ENCODE measurements at places on chromosomes 11 and 22.

DNA sequence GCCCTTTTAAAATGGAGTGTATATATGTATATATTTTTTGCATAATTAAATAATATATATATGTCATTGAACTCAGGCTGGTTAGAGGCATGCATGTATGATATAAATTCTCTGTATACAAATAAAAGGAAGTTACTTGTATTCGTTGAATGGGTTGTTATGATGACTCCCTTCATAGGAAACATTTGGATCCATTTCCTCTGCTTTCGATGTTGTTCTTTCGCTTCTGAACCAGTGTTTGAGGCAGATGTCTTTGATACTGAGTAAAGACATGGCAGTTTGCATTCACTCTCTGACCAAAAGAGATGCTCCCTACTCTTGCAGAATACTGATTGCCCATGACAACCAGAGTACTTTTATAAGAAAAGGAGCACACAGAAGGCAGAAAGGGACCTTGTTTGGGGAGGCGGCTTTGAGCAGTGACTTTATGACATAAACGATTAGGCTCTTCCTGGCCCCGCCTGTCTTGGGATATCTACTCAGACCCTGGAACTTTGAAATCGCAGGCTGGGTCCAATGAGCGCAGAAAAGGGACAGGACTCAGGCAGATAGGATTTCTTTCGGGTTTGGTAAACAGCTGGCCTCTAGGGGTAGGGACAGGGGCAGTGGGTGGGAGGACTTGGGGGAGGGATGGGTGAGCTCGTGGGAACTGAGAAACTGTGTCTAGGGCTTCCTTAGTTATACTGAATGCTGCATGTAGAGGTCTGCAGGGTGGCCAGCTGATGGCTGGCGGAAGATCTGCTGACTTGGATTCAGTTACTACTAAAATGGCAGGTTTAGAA is 23.2 kb downstream of the TIMP3 start:
- DNase-seq = no peak

GRCh38 chr11:124052966-124053365 is 11.8 kb upstream of the OR10G7 start:
- DNase-seq = no peak

DNA sequence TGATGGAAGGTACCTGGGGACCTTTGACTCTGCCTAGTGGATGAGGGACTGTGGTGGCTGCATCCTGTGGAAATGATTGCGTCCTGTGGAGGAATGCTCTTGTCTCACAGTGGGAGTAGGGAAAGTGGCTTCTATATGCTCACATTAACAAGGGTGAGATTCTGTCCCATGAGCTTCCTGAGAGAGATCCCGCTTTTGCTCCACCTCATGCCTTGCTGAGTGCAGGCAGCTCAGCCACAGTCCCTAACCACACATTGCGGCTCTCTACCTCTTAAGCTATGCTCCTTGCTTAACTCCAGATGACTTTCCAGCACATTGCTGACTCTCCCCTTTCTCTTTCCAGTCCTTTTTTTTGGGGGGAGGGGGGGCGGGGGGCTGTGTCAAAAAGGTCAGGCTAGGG is 45.0 kb downstream of the TEAD1 start:
- no peak for DNase-seq

DNA sequence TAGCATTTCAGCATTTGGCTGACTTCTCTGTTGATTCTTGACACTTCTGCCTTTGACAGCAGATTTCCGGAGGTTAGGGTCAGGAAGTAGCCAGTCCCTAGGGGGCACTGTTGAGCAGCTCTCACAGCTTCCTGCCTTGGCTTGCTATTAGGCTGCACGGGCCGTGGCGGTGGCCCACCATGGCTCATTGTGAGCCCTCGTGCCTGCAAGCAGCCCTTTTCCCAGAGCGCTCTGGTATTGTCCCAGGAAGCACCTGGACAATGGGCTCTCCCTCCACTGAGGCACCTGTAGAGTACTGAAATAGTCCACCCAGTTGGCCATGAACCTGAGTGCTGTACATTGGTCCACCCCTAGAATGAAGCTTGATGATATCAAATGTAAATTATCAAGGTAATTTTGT is 100.2 kb upstream of the GAL start:
- peak; percentile 3 for DNase-seq

DNA sequence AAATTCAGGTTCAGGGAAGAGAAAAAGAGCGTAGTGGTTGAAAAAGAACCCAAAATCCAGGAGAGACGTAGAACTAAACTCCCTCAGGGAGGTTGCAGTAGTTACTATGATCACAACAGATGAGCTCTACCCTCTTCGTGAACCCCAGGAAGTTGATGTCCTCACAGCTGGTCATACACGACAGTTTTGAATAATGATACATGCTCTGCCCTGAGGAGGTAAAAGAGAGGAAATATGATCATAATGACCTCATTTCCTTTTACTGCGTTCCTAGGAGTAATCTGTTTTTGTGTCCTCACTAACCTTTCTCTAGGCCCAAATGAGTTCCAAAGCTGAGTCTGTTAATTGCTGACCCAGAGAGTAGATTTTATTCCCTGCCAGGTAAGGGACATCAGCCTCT is 1.3 kb downstream of the PATE2 start:
- DNase-seq = no peak

DNA sequence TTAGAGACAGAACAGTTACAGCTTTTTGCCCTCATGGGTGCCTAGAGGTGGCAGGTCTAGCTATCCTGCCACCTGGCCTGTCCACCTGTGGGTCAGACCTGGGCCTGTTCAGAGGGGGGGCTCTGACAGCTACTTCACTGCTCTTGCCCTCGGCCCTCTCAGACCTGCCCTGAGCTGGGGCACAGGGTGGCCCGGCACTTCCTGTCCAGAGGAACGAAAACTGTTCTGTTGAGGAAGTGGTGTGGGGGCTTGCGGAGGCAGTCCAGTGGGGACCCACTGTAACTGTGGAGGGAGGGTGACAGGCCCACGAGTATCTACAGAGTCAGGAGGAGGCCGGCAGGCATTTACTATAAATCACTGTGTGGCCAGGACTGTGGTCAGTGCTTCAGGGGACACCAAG is 16.2 kb downstream of the TESMIN start:
- peak; percentile 11 for DNase-seq

DNA sequence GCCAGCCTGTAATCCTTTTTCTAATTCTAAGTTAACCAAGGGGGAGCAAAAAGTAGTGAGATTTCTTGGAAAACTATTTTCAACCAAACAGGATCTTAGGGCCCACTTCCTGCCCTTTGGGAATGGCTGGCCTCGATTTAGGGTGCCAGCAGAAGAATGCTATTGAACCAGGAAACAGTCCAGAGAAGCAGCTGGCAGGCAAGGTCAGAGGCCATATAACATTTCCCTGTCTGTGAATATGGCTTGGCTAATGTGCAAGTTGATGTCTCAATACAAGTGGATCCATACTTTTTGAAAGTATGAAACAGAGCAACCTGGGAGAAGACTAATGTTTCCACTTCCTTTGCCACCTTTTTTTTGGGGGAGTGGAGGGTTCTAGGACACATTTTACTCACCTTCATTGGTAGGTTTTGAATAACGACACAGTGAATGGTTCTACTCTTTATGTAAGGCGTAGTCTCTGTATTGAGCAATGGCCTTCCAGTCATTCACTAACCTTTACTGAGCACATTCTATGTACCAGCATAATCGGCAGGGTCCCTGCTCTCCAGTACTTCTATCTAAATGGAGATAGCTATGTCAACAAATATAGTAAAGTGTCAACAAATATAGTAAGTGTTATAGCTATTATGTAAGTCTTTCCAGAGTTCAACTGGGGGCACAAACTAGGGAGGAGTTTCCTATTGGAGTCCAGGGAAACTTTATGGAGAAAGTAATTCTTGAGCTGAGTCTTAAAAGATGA is 34.2 kb upstream of the RRM1 start:
- no peak for DNase-seq

DNA sequence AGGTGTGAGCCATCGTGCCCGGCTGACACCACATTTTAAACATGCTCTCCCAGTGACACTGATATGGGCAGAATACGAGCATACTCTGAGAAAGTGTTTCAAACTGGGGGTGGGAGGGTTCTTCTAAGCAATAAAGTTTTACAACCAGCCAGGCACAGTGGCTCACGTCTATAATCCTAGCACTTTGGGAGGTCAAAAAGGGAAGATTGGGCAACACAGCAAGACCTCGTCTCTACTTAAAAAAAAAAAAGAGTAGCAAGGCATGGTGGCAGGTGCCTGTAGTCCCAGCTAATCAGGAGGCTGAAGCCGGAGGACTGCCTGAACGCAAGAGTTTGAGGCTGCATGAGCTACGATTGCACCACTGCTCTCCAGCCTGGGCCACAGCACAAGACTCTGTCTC is 2.2 kb downstream of the GANAB start:
- no peak for DNase-seq

- no peak for DNase-seq
Measured at GRCh38 chr22:39395936-39396796, 3.4 kb upstream of the TAB1 start.

- DNase-seq = no peak
Measured at GRCh38 chr11:2300290-2300935, 1.3 kb downstream of the C11orf21 start.

DNA sequence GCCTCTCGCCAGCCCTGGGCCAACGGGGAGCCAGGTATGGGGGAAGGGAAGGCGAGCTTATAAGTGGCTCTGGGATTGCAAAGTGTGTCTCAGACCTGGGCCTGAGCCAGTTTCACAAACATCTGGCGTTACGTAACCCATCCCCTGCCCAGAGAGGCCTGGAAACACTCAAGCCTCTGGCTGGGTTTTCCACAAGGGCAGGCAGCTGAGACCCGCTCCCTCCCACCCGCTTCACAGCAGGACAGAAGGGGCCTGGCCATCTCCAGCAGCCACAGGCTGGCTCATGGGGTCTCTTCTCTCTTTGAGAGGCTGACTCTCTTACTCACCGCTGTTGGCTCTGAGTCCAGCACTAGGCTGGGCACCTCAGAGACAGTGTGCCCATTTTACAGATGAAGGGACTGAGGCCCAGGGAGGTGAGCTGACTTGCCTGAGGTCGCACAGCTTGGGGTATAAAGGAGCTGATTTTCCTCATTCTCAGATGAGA is 44.5 kb downstream of the TRIOBP start:
- DNase-seq = no peak

DNA sequence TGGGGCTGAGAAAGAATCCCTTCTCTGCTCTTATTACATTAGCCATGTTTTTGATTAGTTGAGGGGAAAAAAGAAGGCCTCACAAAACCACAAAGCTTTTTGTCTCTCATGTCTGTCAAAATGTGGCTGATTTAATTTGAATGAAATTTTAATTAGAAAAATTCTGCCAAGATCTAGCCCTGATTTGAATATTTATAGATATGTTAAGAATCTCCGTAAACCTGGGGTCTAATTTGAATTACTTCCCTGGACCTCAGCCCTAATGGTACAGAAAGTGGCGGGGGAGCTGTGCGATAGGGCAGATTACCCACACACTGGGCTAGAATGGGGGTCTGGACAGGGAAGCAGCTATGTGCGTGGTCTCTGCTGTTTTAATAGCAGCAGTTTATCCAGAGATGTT is 141.3 kb upstream of the TTC12 start:
- DNase-seq = no peak

- DNase-seq = no peak
Measured at GRCh38 chr11:123434262-123434661, 4.2 kb downstream of the GRAMD1B start.

- no peak for DNase-seq
Measured at GRCh38 chr11:113386866-113387265, 713 bp upstream of the ANKK1 start.

DNA sequence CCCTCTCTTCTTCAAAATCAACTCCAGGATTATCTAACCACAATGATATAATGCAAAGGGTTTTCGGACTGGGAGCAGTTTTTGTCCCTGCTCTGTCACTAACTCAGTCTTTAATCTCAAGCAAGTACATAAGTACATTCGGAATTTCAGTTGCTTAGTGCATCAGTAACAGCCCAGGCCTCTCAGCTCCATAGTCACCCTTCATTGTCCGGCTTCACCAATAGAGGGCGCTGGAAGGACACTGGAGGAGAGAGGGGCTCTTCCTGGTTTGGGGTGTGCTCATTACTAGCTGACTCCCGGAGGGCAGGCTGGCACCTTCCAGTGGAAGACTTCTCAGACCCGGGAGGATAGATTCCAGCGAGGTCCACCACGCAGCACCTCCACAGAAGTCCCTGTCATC is 90.4 kb upstream of the PDGFD start:
- DNase-seq = no peak

DNA sequence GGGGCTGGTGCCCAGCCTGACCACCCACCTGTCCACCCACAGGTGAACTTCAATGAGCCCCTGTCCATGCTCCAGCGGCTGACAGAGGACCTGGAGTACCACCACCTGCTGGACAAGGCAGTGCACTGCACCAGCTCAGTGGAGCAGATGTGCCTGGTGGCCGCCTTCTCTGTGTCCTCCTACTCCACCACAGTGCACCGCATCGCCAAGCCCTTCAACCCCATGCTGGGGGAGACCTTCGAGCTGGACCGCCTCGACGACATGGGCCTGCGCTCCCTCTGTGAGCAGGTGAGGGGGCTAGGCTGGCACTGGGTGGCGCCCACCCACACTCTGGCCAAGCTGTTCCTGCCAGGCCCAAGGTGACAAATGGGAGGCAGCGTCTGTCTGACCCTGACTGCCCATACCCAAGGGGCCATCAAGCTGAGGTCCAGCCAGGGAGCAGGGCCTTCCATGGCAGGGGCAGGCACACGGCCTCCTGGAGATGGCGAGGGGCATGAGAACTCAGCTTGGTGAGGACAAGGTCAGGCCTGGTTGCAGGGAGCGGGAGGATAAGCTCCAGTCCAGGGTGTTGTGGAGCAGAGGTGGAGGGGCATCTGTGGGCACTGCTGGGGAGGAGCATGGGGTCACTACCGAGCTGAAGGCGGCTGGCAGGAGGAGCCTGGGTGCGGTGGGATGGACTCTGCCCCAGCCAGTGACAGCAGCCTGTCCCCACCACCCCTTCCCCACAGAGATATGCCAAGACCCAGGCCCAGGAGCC is 77.7 kb downstream of the MORC2 start:
- no peak for DNase-seq

DNA sequence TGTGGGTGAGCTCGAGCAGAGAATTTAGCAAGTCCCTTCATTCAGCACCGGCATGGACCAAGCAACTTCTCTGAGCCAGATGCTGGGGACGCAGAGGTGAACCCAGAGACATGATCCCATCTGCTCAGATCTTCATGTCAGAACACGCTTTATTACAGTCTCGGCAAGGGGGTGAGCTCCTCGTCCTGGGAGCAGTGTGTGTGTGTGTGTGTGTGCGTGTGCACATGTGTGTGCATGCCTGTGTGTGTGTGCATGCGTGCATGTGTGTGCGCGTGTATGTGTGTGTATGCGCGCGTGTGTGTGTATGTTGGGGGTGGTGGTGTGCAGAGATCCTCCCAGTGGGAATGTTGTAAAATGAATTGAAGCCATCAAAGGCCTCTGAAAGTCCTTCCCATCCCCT is 9.8 kb downstream of the MIAT start:
- no peak for DNase-seq

- DNase-seq = no peak
Measured at GRCh38 chr11:94310191-94310875, 6.0 kb downstream of the IZUMO1R start.

All from substantia nigra (tissue), 51 donors.